CD4-positive, alpha-beta T cell treated with Interleukin-1 beta for 1 hour (primary cell): ENCODE measurements at places on chromosomes 11 and 22.

DNA sequence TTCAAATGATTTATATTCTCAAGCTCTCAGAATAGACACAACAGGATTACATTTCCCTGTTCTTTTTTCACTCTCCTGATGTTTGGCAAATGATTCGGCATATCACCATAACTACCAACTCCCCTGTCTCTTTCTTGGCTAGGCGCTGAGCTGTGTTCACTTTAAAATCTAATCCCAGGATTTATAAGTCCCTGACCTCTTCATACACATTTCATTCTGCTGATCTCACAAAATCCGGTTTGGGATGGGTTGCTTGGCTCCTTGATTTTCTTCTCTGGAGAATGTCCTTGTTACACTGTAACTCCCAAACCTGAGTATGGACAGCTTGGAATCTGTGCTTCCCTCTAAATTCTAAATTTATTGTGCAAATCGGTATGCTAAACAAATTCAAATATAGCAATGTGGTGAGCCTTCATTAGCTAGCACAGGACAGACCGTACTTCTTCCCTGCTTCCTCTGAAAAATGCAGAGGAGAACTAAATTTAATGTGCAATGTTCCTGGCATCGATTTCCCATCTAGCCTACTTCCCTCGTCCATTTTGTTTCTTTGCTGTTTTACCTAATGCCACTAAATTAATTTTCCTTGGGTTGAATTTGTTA, 858.5 kb upstream of the FAT3 start:
- no peak for DNase-seq

DNA sequence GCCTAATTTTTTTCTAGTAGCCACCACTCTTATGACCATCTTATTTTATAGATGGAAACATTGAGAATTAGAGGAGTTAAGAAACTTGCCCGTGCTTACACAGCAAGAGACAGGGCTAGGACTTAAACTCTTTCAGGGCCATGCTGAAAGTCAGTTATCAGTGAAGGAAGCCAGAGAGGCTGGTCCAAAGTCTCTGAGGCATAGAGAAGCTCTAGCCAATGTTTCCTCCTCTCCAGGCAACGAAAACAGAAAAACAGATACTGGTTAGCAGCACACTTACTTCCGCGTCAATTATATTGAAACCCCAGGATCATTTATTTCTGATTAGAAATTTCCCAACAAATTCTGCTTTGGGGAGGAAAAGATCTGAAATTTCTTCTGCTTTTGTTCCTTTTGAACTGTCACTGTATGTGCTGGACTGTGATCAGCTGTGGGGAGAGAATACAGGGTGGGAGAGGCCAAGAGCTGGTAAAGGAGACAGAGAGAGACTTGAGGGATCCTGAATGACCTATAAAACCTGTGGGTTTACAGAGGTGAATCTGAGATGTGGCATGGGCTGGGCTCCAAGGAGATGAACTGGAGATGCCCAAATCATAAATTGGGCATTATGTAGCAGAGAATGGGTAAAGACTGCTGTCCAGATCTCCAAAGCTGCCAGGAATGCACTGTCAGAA, 37.5 kb upstream of the CAPRIN1 start:
- no peak for DNase-seq

GRCh38 chr22:47056361-47056760, 293.9 kb downstream of the TBC1D22A start:
- no peak for DNase-seq

- DNase-seq, result no peak
These were observed 3.4 kb downstream of the HRAS start for GRCh38 chr11:531919-532526.

DNA sequence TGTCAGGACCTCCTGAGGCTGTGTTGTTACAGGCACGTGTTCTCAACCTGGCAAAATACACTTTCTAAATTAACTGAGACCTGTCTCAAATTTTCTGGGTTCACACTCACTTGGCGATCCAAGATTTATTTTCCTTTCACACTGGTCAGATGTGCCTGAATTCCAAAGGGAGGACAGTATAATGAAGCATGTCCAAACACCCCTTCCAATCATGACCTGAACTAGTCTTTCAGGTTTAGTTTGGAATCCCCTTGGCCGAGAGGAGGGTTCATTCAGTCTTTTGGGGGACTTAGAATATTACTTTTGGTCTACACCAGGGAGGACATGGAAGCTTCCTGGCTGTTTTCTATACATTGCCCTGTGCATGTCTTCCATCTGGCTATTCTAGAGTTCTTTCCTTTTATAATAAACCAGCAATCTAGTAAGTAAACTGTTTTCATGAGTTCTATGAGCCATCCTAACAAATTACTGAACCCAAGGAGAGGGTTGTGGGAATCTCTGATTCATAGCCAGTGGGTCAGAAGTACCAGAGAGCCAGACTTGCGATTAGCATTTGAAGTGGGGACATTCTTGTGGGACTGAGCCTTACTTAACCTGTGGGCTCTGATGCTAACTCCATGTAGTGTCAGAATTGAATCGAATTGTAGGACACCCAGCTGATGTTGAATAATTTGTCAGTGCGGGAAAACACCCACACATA, 14.8 kb upstream of the TMEM216 start:
- DNase-seq, result no peak

DNA sequence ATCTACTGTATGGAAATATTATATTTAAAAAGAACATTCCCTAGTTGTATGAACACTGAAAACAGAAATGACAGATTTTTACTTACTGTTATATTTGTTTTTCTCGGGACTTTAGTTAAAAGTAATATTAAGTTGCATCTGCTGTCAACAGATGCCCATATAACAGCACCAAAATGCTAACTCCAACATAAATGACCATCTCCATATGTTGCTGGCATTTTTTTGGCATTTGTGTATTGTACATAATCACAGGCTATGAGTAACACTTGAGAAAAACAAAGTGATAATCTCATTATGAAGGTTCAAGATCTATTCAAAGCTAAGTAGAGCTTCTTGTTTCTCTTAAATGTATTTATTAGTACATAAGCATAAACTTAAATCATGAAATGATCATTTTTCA, 172.0 kb downstream of the CNTN5 start:
- no peak for DNase-seq

DNA sequence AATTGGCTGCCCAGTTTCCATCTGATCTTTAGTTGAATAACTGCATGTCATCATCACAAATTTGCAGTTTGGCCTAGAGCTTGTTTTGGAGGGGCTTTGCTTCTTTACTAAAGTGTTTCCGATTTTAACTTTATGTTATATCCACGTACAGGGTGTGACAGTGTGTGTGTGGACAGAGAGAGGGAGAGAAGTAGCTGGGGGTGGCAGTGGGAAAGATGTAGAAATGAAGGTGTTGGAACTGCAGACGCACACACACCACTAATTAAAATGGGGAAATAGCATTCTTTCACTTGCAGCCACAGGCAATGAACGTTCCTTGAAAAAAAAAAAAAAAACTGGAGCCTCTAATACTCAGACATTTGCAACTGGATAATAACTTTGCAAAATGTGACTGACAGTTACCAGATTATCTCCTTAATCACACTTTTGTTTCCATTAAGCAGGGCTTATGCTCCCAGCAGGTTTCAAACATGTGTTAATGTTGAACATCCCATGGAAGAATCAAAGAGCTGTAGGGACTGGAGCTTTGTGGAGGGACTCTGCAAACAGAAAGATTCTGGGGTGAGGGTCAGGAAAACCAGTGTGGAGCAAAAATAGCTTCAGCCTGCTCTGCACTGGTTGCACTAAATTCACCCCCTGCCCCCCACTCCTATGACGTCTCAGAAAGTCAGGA, 238.1 kb upstream of the TENM4 start:
- DNase-seq, result no peak

GRCh38 chr11:27004103-27004502, 10.2 kb downstream of the FIBIN start:
- no peak for DNase-seq

DNA sequence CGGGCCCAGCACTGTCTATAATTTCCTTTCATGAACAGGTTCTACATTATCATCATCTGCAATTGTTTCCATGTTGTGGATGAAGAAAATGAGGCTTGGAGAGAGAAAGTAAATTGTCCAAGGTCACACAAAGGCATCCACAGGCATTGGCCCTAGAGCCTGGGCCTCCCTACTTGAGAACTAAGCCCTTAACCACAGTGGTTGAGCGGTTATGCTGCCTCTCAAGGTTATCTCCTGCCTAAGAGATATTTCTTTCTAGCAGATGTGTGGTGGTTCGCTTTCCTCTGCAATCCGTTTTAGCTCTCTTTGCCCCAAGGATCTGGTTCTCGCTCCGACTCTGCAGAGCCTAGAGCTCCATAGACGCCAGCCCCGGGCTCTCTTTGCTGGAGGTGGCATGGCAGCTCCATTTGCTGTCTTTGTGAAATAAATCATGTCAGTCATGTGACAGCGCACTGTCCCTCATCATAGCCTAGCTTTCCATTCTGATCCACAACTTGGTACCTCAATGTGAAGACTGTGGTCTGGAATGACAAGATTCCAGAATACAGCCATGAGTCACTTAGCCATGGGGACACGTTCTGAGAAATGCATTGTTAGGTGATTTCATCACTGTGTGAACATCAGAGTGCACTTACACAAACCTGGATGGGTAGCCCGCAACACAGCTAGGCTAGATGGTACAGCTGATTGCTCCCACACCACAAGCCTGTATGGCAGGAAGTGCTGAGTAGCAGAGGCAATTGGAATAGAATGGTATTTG, 27.2 kb downstream of the RPS6KA4 start:
- no peak for DNase-seq
